ENCODE measurements at places on chromosomes 1 and 21.

- DNase-seq: no peak
Observed at GRCh38 chr1:207459008-207459407, 4.9 kb downstream of the CR2 start.

- DNase-seq: no peak
Observed at GRCh38 chr1:221366495-221367110, 375.3 kb downstream of the DUSP10 start.

- no peak for DNase-seq
Observed at GRCh38 chr1:47611992-47612391, 174.1 kb downstream of the FOXD2 start.

GRCh38 chr1:53638360-53639035 is 100.5 kb downstream of the GLIS1 start:
- no peak for DNase-seq

DNA sequence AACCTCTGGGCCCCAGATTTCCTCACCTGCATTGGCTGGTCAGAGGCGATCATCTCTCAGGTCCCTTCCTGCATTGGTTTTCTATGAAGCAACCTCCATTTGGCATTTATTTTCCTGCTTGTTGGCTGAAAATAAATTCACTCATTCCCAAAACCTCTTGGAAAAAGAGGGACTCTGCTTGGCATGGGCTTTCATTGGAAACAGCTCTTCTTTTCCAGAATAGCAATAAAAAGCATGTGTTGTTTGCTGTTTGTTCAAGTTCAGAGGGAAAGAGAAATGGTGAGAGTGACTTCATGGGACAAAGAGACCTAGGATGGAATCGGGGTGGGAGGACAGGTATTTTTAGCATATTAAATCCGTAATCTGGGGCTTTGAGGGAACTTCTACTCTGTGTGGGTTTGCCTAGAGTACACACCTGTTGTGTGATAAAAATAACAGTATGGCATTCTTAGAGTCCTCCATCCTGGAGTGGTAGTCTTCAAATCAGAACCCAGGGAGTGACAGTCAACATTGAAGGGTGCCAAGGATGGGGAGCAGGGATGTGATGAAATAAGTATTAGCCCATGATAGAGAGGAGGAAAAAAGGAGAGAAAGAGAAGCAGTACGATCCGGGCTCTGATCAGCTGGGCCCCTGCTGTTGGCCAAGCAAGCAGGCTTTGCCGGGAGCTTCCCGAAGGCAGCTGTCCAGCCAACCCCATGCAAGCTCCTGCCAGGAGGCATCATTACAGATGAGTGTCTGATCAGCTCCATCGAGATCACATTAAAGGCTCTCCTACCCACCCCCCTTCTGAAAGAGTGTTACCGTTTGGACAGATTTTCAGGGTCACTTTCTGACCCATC is 131.9 kb upstream of the NFIA start:
- DNase-seq: no peak

GRCh38 chr1:16183179-16183578 is 27.3 kb upstream of the EPHA2 start:
- no peak for DNase-seq

- DNase-seq: no peak
Observed at GRCh38 chr1:209403921-209404320, 179.6 kb upstream of the CAMK1G start.

DNA sequence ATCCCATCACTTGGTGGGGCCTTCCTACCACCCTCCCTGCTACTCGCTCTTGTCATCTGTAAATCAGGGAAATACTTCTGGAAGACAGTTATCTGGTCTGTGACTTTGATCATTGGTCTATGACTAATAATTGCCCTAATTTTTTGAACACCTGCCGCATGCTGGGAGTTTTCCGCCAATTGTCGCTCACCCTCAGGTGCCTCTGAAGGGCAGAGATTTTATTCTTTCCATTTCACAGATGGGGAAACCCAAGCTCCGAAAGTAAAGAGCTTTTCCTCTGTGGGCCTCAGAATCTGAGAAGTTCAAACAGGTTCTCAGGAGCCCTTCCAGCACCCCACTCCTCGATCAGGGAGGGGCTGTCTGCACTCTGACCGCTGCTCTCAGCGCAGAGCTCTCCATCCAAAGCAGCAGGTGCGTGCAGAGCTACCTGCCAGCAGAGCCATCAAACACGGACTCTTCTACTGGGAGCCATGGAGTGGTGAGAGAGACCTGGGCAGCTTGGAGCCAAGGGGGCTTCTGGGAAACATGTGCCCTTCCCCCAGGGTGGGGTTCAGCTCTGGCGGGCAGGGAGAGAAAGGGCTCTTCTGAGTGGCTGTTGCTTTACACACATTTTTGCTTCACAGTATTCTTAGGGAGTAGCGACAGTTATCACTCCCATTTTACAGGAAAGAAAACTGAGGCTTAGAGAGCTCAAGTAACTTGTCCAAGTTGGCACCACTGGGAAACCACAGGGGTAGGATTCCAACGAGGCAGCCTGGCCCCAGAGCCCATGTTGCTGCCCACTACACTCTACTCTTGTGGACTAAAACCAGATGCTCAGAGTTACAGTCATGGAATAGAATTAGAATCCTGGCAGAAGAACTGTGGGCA is 5.8 kb upstream of the RUNX3 start:
- no peak for DNase-seq
